Esophagus squamous epithelium (tissue), 5 donors: ENCODE measurements at places on chromosomes 4 and X. TPM values are rescaled to one million over a fixed set of nuclear protein-coding genes. Genes with fewer than 3 reads are reported as not detected.

DNA sequence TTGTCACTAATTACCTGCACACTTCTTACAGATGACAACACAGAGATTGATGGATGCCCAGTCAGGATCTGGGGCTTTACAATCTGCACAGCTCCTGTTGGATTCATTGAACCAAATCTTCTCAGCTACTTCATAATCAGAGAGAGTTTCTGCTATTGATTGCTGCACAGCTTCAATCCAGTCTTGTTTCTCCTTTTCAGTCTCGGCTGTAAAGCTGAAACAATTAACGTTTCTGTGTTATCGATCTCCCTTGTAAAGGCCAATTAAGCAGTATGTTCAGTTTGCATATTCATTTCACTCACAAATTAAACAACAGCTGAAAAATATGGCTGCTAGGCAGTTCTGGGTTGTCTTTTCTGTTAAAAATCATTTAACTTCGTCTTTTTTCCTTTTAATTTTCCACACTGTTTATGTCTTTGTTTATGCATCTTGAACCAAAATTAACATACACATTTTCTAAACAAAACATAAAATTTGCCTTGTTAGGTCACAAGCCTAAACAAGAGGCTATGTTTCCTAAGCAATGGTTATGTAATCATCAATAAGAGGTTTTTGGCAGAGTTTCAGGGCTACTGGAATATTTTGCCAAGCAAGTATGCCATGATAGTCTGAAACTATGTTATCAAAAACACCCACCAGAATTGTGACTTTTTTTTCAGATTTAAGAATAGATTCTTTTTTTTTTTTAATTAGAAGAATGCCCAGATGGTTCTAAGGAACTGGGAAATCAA, 79.2 kb downstream of the ARAP2 start:
- DNase-seq = no peak

GIMD1 gene
- total RNA-seq = not detected

DNA sequence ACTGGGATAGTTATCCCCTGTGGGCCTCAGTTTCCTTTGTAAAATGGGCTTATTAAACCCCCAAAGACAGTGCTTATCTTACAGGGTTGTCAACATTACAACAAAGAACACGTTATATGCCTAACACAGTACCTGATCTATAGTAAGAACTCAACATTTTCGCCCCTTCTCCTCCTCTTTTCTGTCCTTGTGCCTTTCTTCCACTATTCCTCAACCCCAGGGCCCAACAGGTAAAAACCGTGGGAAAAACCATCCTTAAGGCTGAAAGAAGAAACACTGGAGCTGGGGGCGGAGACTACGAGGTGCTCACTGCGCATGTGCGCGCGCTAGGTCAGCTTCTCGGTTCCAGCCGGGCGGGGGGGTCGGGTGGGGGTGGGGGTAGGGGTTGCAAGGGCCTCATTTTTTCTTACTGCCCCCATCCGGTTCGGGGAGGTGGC, 426 bp upstream of the XIAP start:
- no peak for DNase-seq

GABRB1 gene
- not detected for total RNA-seq

CXCL11 gene
- total RNA-seq = not detected

DNA sequence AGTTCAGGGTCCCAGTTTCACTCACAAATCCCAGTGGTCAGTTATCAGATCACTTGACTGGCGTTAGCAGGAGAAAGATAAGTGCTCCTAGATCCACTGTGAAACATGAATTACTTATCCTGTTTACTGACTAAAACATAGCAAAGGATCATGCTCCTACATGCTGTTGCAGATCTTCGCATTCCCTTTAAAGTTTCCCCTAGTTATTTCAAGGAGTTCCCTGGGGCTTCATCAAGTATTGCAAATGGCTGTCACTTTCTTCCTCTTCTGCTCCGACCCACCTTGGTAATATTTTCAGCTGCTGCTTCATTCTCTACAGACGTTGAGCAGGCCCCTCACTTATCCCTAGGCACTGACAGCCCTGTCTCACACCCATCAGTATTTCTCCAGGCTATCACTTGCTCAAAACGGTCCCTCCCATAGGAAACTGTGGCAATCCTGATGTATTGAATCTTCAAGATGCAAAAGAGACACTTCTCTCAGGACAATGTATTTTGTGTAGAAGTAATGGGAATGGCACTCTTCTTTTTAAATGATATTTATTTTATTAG, 466.0 kb downstream of the INPP4B start:
- DNase-seq = no peak

GRCh38 chrX:39112143-39112542, 310.9 kb downstream of the MID1IP1 start:
- DNase-seq = no peak

- DNase-seq = no peak
Measured at GRCh38 chr4:39998659-39999345, 21.1 kb upstream of the PDS5A start.

GRCh38 chr4:54743562-54743961, 85.8 kb downstream of the KIT start:
- no peak for DNase-seq

TCEAL9 gene
- total RNA-seq = 39.0 TPM

- DNase-seq = no peak
Measured at GRCh38 chr4:122759639-122760310, 27.3 kb downstream of the BBS12 start.

GRCh38 chr4:107831140-107831539, 6.4 kb downstream of the SGMS2 start:
- DNase-seq = no peak

FRG2 gene
- not detected for total RNA-seq

GRCh38 chrX:17689971-17690409, 47.3 kb upstream of the SCML1 start:
- no peak for DNase-seq

GRCh38 chr4:141541851-141542250, 94.5 kb upstream of the IL15 start:
- no peak for DNase-seq

GRCh38 chr4:41437111-41437536, 100.8 kb upstream of the LIMCH1 start:
- no peak for DNase-seq

GRCh38 chrX:138067415-138067814, 501.5 kb downstream of the ZIC3 start:
- no peak for DNase-seq

GRCh38 chrX:97358941-97359340, 475.2 kb downstream of the RPA4 start:
- DNase-seq = no peak
